ENCODE measurements at places on chromosomes 6 and 20.
A peak's percentile ranks its signal among the peaks of the same experiment; 100 is the strongest.

- DNase-seq, result no peak
These were observed 52.1 kb downstream of the SNX5 start for GRCh38 chr20:17916433-17916891.

GRCh38 chr20:5065166-5065878, 54.4 kb downstream of the PCNA start:
- no peak for DNase-seq

GRCh38 chr20:47300071-47300470, 56.4 kb downstream of the ZMYND8 start:
- DNase-seq, result no peak

- DNase-seq, result no peak
These were observed 69.1 kb upstream of the TOP1 start for GRCh38 chr20:40959325-40960092.

GRCh38 chr20:24991897-24992486, 559 bp downstream of the APMAP start:
- DNase-seq, result peak; percentile 54

DNA sequence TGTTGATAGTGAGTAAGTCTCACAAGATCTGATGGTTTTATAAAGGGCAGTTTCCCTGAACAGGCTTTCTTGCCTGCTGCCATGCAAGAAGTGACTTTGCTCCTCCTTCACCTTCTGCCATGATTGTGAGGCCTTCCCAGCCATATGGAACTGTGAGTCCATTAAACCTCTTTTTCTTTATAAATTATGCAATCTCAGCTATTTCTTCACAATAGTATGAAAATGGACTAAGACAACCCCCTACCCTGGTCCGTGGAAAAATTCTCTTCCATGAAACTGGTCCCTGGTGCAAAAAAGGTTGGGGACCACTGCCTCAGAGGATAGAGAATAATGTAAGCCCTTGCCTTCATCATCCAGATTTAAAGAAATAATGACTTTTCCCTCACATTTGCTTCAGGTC, 861.3 kb downstream of the QKI start:
- DNase-seq, result no peak

- DNase-seq, result no peak
These were observed 3.3 kb downstream of the NECAB3 start for GRCh38 chr20:33670715-33671499.

DNA sequence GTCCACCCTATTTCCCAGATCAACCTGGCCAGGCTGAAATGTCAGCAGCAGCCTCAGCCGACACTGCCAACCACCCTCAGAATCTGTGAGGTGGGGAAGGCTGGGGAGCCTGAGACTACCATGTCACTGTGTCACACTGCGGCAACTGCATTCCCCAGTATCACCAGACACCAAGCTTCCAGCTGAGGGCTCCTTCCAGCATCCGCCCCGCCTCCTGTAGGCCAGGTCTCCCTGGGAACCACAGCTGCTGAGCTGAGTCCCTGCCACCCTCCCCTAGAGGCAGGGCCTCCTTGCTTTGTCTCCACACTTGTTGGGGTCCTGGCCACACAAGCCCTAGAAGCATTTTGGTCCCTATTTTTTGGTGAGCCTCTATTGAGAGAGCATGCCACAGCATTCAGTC, 115.7 kb downstream of the UNC5CL start:
- DNase-seq, result no peak

- no peak for DNase-seq
These were observed 88.6 kb upstream of the SLC35F1 start for GRCh38 chr6:117818449-117818848.

DNA sequence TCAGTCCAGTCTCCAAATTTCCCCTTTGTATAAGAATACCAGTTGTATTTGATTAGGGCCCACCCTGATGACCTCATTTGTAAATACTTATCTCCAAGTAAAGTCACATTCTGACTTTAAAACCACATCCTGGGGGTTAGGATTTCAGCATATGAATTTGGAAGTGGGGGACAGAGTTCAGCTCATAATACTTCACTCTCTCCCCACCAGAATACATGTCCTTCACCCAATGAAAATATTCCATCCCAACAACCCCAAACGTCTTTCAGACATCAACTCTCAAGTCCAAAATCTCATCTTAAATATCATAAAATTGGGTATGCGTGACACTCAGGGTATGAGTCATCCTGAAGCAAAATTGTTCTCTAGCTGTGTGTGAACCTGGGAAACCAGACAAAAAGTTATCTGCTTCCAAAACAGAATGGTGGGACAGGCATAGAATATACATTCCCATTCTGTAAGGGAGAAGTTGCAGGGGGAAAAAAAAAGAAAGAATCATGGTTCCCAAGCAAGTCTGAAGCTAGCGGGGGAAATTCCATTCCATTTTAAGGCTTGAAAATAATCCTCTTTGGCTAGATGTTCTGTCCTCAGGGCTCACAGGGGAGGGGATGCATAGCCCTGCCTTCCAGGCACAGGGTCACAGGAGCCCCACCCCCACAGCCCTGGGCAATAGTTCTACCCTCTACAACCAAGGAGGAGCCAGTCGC, 113.9 kb downstream of the ADAT2 start:
- no peak for DNase-seq

- DNase-seq, result no peak
These were observed 140.1 kb downstream of the NRN1 start for GRCh38 chr6:5866547-5867051.

GRCh38 chr20:59149678-59150504, 13.7 kb upstream of the ZNF831 start:
- DNase-seq, result no peak
